Mesenteric fat pad (tissue), 1 donor: ENCODE measurements at places on chromosomes 2 and 18. TPM values are rescaled to one million over a fixed set of nuclear protein-coding genes. Genes with fewer than 3 reads are reported as not detected.
A peak's percentile ranks its signal among the peaks of the same experiment; 100 is the strongest.

GRCh38 chr2:24899361-24899910 lies 20.6 kb downstream of the ADCY3 start:
- no peak for DNase-seq

GRCh38 chr2:230877759-230878598 lies 13.2 kb downstream of the ITM2C start:
- DNase-seq: peak; percentile 85

DNA sequence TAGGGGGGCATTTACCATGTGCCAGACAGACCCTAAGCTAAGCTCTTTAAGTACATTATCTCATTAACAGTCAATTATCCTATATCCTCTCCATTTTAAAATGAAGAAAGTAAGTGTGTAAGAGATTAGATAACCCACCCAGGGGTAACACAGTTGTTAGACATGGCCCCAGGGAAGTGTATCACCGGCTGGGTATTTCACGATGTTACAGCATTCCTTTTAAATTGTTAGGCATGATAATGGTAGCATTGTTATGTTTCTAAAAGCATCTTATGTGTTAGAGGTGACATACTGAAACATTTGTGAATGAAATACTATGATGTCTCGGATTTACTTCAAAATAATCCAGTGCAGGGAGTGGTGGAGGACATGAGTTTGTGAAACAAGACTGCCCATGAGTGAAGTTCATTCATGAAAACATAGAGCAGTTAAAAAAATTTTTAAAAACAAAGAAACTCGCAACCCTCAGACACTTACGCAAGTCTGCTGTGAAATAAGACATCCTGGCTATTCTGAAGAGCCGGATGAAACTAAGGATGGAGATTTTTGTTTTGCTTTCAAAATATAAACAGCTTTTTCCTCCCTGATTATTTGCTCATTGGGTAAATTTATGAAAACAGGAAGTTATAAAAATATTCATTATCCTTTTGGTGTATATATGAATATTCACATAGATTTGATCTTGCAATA lies 54.9 kb downstream of the IL1RL2 start:
- no peak for DNase-seq

DNA sequence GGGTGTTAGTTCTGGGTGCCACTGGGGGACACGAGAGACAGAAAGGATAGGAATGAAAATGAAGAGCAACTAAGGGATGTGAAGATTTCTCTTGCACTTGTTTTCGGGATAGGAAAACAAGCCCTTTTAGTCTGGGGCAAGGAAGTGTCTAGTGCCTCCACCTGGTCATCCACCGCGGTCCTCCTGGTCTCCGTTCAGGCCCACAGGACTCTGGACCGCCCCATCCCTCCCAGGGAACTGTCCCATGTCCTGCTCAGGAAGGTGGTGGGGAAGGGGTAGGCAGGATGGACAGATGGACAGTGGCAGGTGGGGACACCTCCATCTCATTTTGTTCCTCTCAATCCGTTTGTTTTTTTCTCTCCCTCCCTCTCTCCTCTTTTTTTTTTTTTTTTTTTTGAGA lies 45.9 kb downstream of the AGAP1 start:
- DNase-seq: peak; percentile 72

HRH4 gene
- total RNA-seq: 0.39 TPM

- DNase-seq: no peak
Measured at GRCh38 chr18:61413396-61413795, 80.2 kb downstream of the CDH20 start.

GRCh38 chr2:141316606-141317005 lies 814.2 kb downstream of the LRP1B start:
- DNase-seq: no peak

DNA sequence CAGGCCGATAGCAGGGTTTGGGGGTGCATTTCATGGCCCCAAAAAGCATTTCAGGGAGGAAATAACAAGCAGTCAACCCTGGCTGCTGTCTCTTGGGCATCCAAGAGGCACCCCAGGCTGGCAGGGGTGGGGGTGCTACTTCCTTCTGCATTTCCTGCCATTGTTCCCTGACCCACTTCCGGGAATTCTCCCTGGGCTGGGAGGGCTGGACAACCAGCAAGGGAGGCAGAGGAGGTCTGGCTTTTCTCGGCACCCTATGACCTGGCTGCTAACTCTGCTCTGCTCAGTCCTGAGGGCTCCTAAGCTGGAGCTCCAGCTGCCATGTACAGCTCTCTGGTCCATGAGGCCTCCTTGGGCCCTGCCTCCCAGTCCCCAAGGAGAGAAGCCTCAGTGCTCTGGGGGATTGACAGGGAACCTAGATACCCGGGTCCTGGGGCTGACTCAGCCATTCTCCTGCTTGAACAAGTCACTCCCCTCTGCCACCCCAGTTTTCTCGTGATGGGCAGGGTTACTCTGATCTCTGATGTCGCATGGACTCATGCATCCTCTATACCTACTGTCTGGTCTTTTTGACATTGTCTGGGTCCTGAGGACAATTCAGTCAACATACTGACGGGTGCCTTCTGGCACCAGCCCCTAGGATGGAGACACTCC lies 47.2 kb downstream of the DYSF start:
- DNase-seq: peak; percentile 76

- DNase-seq: no peak
Measured at GRCh38 chr18:35024965-35025364, 16.2 kb upstream of the MAPRE2 start.

DNA sequence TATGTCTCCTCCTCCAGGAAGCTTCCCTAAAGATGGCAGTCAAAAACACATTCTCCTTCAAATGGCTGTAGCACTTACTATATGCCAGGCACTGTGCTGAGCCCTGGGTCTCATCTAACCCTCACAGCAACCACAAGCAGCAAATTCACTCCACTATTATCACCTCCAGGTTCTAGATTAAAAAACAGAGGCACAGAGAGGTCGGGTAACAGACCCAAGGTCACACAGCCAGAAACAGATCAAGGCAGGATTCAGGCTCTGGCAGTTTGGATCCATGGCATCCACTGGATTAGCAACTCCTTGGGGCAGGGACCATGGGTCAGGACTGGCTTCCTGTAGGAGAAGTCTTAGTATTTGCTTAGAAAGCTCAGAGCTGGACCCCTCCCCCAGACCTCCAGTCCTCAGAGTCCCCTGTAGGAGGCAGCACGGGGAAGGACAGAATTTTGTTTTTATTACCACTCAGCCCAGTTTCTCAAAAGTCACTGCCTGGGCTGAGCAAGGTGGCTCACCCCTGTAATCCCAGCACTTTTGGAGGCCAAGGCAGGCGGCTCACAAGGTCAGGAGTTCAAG lies 34.4 kb downstream of the ZFP36L2 start:
- no peak for DNase-seq

IL36A gene
- not detected for total RNA-seq

GRCh38 chr2:134375935-134376334 lies 122.1 kb downstream of the MGAT5 start:
- no peak for DNase-seq

DNA sequence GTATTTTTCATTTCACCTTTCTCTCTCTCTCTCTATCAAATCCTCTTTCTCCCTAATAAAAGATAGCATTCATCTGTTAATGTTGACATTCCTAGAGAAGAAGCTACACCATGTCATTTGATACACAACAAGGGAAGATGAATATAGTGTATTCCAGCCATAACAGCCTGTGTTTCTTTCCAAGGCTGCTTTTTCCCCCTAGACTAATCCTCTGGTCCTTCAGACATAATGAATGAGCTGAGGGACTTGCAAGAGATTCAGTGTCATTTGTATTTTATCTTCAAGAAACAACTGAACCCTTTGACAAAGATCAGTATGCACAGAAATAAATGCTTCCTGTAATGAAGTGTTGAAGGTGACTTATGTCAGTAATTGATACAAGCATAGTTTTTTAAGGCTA lies 284.0 kb upstream of the NXPH2 start:
- DNase-seq: no peak

DNA sequence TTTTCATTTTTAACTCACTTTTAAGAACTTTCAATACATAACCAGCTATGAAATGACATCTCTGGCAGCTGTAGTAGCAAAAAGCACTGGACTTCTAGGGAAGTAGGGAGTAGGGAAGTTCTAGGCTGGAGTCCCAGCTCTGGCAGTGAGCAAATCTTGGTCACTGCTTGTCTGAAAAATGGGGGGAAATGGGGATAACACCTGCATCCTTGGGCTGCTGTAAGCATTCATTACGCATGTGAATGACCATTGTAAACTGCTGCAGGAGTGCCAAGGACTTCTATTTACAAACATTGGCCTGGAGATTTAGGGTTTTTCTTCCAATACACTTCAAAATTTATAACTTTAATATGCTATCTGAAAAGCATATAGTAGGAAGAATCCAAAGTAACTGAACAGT lies 972 bp upstream of the MPP4 start:
- DNase-seq: no peak

MC4R gene
- not detected for total RNA-seq

DNA sequence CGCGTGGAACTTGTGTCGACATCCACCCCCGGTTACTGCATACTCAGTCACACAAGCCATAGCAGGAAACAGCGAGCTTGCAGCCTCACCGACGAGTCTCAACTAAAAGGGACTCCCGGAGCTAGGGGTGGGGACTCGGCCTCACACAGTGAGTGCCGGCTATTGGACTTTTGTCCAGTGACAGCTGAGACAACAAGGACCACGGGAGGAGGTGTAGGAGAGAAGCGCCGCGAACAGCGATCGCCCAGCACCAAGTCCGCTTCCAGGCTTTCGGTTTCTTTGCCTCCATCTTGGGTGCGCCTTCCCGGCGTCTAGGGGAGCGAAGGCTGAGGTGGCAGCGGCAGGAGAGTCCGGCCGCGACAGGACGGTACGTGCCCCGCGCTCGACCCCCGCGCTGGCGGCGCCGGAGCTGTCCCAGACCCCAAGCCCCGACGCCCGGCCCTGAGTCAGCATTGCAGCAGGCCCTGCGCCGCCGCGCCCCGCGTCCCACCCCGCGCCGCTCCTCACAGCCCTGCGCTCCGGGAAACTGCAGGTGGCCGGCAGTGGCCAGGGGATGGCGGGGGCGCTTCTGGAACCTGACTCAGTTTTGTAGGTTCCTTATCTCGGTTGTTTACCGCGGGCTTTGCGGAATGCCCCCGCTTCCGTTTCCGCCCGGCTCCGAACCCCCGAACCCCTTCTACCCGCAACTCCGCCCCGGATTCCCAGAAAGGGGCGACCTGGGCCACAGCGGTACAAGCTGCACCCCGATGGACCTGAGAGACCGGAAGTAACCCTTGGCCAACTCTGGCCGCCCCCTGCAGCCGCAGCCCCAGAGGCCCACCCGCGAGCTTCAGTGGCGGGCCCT lies at the start of gene CFLAR:
CFLAR (plus strand) TSS at position 50 of the 844 bp plus-strand sequence. CDS start 13,702 bp downstream, outside the sequence.
- DNase-seq: peak; percentile 93

LOXHD1 gene
- total RNA-seq: 2.3 TPM

GRCh38 chr18:11980494-11981191 lies 664 bp upstream of the IMPA2 start:
- peak; percentile 99 for DNase-seq

MBD2 gene
- 153 TPM for total RNA-seq
